ENCODE measurements at places on chromosomes 2 and 18.

GRCh38 chr2:20925265-20925889 lies 102.5 kb upstream of the LDAH start:
- DNase-seq: no peak

GRCh38 chr2:68764806-68765311 lies 30.2 kb downstream of the ARHGAP25 start:
- DNase-seq: no peak

- no peak for DNase-seq
Measured at GRCh38 chr2:64260817-64261216, 116.6 kb upstream of the PELI1 start.

DNA sequence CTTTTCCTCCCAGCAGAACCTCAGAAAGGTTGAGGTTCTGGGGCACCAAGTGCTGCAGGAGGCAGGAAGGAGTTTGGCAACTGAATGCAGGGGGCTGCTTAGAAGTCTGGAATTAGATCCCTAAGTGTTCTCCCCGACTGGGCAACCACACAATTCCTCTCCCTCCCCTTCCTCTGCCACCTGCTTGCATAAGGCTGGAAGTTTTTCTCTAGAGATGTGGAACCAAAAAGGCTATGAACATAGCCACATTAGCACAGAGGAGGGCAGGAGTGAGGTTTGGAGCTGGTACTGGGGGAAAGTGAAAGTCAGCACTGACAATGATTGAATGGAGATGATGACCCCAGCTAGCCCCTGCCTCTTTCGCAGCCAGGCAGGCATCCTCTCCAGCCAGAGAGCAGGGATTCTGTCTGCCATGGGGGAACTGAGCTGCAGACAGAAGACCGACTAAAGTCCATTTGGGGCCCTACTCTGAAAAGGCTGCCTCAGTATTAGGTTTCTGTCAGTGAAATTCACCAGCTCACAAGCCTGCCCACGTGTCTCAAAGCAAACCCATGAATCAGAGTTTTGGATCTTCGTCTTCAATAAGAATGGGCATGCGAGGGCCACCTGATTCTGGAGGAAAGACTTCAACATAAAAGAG lies 87.9 kb upstream of the ITGA6 start:
- DNase-seq: no peak

GRCh38 chr2:180675170-180675569 lies 305.2 kb upstream of the UBE2E3 start:
- DNase-seq: no peak

- no peak for DNase-seq
Measured at GRCh38 chr2:223880796-223881195, 43.4 kb upstream of the AP1S3 start.

- DNase-seq: no peak
Measured at GRCh38 chr2:241617431-241618154, 19.4 kb downstream of the THAP4 start.

DNA sequence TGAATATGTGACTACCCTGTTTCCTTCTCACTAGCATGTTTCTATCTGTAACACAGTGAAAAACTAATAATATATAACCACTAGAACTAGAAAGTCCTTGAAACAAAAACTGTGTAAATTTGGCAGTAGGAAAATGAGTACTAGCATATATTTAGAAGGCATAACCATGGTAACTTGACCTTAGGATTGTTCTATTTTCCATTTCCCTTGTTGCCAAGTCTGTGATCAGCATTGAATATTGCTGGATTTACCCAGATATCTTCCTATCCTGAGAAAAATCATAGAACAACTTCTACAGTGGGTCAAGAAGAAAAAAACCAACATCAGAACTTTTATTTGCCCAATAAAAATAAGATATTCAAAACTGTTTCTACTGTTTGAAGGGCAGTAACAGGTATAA lies 563.9 kb upstream of the NRXN1 start:
- DNase-seq: no peak

- DNase-seq: no peak
Measured at GRCh38 chr2:223230352-223230751, 178.4 kb downstream of the KCNE4 start.

- DNase-seq: no peak
Measured at GRCh38 chr2:133177196-133177595, 391.1 kb downstream of the NCKAP5 start.

- DNase-seq: no peak
Measured at GRCh38 chr2:128157644-128158043, 66.6 kb downstream of the UGGT1 start.

GRCh38 chr18:79485788-79486355 lies 90.1 kb downstream of the NFATC1 start:
- DNase-seq: peak; percentile 66

GRCh38 chr18:44602845-44603244 lies 77.8 kb upstream of the SETBP1 start:
- no peak for DNase-seq

- peak; percentile 76 for DNase-seq
Measured at GRCh38 chr2:188975497-188976102, 1.4 kb downstream of the COL3A1 start.

Measured in right forelimb (tissue), 1 donor.